ENCODE measurements at places on chromosomes 7 and 10.

GRCh38 chr10:49167425-49168170 is 20.6 kb downstream of the TMEM273 start:
- no peak for DNase-seq

DNA sequence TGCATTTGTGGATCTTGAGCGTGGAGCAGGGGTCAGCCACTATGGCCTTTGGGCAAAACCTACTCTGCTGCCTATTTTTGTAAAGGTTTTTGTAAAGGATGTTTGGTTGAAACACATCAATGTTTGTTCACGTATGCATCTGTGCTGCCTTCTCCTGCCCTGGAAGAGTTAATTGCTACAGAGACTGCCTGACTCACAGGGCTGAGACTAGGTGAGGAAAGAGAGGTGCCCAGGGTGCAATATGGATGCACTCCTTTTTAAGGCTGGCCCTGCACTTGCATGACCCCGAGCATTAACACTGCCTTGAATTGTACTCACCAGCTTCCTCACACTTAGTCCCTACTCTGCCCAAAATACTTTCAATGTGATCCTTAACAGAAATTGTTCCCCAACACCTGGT is 20.9 kb upstream of the NAMPT start:
- no peak for DNase-seq

GRCh38 chr10:5508161-5508604 is 8.8 kb upstream of the CALML5 start:
- no peak for DNase-seq

DNA sequence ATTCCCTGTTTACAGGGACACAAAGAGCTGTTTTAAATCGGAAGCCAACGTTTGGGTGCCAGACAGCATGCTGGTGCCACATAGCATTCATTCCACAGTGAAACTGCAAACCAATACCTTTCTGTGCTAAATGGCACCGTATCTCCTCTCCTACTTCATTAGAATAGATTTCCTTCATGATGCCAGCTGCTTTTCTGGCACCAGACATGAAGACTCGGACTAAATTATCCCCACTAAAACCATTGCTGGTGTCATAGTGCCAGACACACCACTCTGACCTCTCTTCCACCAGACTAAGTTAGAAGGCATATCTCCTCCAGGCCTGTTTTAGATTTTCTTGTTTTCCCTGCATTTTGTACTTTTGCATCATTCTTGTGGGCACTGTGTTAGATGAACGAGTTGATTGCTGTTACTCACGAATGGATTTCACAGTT is 155.1 kb downstream of the ETV1 start:
- no peak for DNase-seq

- DNase-seq = no peak
Observed at GRCh38 chr10:75197906-75198305, 12.7 kb upstream of the VDAC2 start.

DNA sequence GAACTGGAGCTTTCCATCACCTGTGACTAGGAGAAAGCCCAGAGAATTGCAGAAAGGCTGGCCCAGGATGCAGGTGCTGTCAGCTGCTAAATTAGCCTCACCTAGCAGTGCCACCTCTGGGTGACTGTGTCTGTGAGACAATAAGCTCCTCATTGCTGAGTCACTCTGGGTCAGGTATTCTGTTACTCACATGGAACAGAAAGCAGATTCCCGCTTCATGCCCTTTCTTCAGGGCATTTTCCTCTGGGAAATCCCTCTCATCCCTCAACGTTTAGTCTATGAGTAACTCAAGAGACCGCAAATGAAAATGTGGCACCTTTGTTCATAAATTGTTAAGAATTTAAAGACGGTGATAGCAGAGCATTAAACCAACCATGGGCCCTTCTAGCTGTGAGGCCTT is 184.0 kb downstream of the ADAM12 start:
- DNase-seq = no peak

DNA sequence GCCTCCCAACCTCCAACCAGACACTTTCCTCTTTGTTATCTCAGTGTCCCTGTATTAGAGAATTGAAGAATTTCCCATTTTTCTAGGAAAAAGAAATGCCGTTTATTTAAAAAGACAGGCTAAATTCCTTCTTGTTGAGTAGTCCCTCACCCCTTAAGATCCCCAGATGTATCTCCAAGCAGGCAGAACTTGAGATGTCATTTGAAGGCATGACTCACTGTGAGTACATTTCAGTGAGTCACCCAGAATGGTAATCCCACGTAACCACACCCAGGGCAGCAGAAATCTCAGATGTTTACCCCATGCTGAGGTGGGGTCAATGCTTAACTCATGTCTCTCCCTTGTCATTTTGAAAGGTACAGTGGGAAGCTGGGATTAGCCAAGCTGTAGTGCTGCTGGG is 4.4 kb downstream of the ZNF655 start:
- no peak for DNase-seq

DNA sequence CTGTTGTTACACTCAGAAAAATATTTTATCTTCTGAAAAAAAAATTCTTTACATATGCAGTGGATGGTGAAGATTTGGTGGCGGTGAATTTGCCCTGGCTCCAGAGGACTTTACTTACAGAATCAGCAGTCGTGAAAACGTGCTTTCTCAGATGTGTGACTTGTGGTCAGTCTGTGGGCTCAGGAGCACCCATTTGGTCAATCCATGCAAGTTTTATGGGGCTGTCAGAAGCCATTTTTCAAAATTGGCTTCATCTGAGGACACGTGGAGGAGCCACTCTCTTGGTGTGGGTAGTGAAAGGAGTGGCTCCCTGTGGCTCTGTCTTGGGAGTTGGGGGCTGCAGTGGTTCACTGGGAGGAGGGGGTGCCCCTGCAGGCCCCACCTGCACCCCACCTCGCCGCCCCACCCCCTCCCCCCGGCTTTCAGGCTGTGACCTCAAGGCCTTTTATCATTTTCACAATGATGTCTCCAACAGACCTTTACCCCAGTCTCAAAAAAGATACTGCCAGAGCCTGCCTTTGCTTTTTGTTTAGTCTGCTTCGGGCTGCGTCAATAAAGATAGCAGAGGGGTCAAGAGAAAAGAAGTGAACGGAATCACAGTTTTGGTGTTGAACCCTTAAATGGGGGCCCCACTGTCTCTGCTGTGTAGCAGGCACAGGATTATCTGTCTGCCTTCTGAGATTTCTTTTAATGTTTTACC is 137.4 kb downstream of the MGMT start:
- DNase-seq = no peak

GRCh38 chr10:5629303-5630111 is 36.9 kb downstream of the ASB13 start:
- peak; percentile 71 for DNase-seq

DNA sequence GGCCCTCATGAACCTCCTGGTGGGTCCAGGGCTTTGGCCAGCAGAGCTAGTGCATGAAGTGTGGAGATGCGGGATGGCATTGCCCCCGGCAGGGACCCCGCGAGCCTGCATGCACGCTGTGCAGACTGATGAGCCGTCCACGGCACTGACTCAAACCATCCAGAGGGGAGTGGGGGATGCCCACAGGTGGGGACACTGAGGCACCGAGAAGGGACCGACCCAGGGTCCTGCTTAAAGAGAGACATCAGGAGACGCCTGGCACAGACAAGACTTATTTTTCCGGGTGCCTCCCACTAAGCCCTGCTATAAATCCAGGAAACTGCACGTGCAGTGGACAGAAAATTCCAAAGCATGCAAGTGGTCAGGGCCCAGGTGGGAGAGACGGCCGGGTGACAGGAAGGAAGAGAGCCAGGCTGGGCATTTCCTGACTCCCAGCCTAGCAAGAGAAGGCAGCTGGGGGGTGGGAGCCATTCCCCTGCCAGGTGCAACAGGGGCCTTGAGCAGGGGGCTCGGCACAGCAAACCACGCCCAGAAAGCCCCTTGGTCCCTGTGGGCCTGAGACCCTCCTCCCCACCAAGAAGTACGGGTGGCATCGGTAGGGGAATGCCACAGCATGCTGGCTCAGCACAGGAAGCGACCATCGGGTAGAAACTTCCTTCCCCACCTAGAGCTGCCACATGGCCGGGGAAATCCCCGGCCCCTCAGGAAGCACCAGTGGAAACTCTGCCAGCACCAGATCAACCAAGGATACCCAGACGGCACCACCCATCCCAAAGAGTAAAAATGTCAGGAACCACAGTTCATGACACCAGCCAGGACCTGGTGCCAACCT is 91.5 kb downstream of the FOXL3 start:
- DNase-seq = no peak
